ENCODE measurements at places on chromosomes 16 and 17.

- DNase-seq = no peak
Measured at GRCh38 chr17:43628089-43628650, 33.6 kb downstream of the MEOX1 start.

DNA sequence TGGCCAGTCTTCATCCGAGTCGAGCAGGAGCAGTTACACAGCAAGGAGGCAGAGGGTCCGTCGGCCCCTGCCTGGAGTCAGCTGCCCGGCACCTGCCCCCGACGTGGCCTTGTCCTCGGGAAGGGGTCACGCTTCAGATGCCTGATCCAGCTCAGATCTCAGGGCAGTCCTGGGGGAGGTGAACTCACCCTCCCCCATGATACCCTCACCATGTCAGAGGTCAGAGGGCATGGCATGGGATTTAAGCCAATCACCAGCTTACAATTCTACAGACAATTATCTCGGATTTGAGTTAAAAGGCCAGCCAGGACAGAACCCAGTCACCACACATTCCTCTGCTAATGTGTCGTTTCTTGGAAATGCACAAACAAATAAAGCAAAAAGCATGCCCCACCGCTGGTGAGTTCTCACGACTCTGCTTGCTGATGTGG is 211.3 kb downstream of the FOXL1 start:
- DNase-seq = no peak

DNA sequence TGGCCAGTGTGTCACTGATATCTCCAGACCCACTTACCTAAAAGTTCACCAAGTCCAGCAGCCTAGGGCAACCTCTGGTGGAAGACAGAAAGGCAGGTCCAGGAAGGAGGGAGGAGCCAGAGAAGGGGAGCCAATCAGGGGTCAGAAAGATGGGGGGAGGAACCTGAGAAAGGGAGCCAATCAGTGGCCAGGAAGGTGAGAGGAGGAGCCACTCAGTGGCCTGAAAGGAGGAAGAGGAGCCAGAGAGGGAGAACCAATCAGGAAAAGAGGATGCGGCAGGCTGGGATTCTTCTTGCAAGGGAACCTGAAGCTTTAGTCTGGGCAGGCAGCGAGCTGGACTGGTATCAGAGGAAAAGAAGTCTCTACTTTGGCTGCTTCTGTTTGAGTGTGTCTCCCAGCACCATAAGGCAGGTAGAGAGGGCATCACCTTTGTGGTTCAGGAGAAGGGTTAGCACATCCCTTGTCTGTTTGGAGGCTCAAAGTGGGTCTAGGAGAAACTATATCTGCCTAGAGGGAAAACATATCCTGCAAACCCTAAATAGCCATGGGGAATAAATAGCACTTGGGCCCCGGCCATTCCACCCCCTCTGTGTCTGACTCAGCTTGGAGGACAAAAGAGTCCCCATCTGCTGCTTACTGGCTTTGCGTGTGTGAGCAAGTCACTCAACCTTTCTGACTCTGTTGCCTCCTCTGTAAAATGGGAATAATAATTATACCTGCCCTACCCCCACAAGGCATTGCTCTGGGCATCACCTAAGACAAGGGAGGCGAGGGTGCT is 43.4 kb upstream of the CRHR1 start:
- peak; percentile 22 for DNase-seq

DNA sequence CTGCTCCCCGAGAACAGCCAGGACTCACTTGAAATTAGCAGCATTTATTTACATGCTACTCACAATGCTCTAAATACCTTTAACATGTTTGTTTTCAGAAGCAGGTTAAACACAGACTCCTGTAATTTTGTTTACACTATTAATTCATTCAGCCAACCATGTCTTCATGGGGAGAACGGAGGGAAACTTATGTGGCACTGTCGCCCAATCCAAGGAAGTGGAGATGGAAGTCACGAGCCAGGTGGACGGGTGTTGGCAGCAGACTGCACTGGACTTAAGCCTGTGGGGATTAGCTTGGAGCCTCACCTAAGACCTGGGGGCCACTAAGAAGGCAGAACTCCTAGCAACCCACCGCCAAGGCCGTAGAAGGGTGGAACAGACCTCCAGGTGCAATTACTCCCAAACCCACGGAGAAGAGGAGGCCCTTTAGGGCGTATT is 8.8 kb upstream of the GFAP start:
- DNase-seq = no peak

Measured in hippocampal formation (tissue), 2 donors.